Activated T-cell treated with anti-CD3 and anti-CD28 coated beads for 48 hours (primary cell): ENCODE measurements at places on chromosomes 7 and 10.

GRCh38 chr7:151057506-151057988 is at the start of gene CDK5:
CDK5 (minus strand) TSS chr7:151057897; CDS start chr7:151057848, 49 bp downstream.
- DNase-seq = no peak

GRCh38 chr7:137731436-137731835 is 115.3 kb downstream of the DGKI start:
- no peak for DNase-seq

- DNase-seq = no peak
Measured at GRCh38 chr10:112649006-112649821, 202.2 kb downstream of the VTI1A start.

GRCh38 chr7:108017776-108018151 is 14.8 kb upstream of the LAMB1 start:
- DNase-seq = no peak

DNA sequence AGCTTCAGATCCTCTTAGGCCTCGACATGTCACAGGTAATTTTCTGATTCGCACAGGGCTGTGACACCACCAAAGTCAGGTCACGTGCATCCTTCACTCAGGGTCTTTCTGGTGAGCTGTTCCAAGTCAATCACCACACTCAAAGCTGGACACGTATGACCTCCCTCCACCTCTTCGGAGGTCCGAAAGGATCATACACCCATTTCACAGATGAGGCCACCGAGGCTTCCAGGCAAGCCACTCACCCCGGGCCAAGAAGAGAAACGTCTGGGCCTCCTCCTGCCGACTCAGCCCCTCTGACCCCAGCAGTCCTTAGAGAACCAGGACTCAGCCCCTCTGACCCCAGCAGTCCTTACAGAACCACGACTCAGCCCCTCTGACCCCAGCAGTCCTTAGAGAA is 74.6 kb downstream of the FOXL3 start:
- no peak for DNase-seq

DNA sequence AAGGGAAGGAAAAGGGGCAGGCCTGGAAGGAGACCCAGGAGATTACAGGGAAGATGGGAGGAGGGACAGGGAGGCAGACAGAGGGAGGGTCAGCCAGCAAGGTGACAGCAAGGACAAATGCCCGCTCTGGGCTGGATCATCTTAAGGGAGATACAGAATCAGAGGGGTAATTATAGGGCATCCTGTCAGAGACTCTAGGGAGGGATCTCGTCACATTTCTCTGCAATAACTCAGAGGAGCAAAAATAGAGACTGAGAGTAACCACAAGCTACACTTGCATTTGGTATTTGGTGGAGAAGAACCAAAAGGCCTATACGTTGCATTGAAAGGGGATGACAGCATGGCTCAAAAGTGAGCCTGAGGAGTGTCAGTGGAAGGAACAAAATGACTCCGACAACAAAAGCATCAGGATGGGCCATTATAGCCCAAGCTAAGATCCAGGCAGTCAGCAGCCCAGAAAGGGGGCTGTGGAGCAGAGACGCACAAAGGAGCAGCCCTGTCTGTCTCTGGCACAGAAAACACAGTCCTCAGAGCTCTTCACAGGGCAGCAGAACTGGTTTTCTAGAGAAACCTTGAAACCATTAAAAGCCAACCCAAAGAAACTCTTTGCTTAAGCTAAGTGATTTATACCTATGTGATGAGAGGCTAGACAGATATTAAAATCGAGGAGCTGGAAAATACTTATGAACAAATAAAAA is 430.2 kb upstream of the VSTM2A start:
- DNase-seq = no peak

- DNase-seq = no peak
Measured at GRCh38 chr10:114957122-114957521, 19.1 kb downstream of the TRUB1 start.

DNA sequence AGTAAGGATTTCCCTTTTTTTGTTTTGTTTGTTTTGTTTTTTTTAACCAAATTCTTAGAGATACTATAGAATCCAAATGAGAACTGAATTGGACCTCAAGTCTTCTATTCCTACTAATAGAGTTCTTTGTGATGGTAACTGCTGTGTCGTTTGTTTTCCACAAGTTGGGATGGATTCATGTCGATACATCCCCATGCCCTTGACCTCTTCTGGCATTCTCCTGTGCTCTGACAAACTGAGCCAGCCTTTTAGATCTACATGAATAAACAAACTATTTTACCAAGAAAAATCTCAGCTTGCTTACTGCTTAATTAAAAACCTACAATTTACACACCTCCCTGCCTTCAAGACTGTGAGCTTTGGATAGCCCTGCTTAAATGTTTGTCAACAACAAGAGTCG is 3.9 kb downstream of the ZNF22 start:
- no peak for DNase-seq

- DNase-seq = no peak
Measured at GRCh38 chr10:132888898-132889490, 53.4 kb downstream of the CFAP46 start.

DNA sequence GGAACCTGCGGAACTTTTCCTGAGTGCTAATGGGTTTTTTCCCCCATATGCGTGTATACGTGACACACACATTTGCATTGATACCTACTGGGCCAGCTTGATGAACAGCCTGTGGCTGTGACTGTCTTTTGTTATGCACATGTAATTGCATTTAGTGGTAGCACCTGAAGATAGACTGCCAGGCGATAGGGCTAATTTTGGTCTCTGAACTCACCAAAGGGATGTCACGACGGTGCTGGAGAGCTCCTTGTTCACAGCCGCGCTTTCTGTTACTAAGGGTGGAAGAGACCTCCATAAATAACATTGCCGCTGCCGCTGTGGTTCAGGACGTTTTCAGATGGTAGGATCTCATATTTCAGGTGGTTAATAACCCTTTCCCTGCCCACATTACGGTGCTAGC is 133.2 kb downstream of the CAMK1D start:
- DNase-seq = no peak

GRCh38 chr10:70376436-70377378 is 5.7 kb downstream of the LRRC20 start:
- DNase-seq = no peak

DNA sequence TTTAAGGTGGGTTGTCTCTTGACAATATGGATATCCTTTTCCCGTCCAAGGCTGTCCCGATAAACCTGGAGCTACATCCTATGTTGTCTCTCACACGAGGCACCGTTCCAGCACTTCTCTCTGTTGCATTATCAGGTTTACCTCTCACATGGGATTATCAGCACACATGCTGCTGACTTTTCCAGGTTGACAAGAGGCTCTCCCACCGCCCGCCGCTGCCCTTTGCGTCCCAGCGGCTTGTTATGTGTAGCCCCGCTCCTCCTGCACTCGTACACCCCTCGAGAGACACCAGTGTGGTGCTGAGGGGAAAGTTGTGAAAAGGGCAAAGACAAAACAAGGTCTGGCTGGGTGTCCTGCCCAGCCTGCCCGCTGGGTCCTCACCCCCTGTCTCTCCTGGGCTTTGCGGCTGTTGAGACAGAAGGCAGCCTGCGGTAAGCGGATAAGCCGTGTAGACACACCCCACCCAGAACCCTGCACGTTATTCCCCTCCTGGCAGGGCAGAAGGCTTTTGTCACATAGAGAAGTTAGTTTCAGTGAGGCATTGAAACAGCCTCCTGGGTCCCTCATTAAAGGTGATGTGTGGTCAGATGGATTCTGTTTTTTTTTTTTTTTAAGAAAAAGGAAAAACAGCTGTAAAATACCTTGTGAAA is 38.7 kb downstream of the UBE3C start:
- no peak for DNase-seq

GRCh38 chr7:157016352-157017041 is 6.0 kb upstream of the MNX1 start:
- no peak for DNase-seq

DNA sequence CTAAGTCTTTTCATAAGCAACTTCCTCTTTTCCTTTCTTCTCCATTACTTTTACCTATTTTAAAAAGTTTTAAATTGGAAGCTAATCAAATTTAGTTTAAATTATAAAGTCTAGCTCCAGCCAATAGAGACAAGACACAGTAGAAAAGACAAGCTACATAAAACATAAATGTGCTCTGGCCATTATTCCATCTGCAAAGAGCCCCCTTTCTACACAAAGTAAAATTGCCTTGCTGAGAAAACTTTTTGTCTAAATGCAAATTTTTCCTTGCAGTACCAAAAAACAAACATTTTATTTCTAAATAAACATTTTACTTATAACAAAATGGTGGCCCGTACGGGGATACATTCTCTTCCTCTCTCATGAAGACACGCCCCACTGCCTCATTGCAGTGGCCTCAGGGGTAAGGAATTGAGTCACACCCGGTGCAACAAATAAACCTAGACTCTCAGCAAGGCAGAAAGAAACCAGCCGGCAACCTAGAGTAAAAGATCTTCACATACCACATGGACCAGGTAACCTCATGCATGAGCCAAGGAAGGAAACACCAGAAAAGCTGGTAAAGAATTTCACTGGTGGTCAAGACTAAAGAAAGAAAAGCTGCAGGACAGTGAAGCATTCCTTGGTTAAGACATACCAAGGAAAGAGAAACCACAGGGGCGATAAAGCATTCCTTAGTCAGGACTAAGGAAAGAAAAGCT is 71.6 kb upstream of the ZNF746 start:
- no peak for DNase-seq

DNA sequence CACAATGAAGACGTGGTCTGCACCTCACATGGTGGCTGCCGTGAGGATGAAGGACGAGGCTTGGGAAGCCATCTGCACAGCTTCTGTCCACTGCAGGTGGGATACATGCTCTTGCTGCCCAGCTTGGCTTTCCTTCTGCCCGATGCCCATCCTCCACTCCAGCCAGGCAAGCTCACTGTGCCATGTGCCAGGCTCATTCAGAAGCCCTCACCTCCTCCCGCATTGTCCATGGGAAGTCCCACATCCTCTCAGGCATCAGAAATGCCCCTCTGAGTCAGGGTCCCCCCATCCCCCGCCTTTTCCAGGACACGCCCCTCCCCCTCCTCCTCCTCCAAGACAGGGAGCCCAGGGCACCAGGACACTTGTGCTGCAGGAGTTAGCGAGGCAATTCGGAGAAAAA is 4.6 kb upstream of the NOM1 start:
- DNase-seq = no peak

DNA sequence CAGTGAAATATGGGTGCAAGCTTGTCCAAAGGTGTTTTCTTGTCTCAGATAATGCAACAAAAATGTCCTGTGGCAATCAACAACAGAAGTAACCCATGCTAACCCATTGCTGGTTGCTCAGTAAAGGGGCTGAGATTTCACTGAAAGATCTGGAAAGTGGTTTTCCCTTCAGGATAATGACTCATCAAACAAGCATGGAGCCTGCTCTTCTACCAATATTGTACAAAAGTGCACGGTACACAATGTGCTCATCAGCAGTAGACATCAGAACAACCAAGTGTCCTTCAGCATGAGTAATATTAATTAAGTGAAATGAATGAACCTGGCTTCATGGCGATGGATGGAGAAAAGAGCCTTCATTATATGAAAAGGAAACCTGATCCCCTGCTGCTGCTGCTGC is 287.1 kb upstream of the NEBL start:
- no peak for DNase-seq

- DNase-seq = no peak
Measured at GRCh38 chr7:158044482-158044823, 543.2 kb downstream of the PTPRN2 start.

GRCh38 chr10:114402871-114403540 is 1.3 kb downstream of the AFAP1L2 start:
- DNase-seq = no peak

- no peak for DNase-seq
Measured at GRCh38 chr7:154640266-154640865, 362.6 kb downstream of the PAXIP1 start.

- DNase-seq = no peak
Measured at GRCh38 chr7:52925332-52925731, 110.1 kb upstream of the POM121L12 start.

GRCh38 chr10:75008952-75009351 is 102.5 kb upstream of the SAMD8 start:
- DNase-seq = no peak

DNA sequence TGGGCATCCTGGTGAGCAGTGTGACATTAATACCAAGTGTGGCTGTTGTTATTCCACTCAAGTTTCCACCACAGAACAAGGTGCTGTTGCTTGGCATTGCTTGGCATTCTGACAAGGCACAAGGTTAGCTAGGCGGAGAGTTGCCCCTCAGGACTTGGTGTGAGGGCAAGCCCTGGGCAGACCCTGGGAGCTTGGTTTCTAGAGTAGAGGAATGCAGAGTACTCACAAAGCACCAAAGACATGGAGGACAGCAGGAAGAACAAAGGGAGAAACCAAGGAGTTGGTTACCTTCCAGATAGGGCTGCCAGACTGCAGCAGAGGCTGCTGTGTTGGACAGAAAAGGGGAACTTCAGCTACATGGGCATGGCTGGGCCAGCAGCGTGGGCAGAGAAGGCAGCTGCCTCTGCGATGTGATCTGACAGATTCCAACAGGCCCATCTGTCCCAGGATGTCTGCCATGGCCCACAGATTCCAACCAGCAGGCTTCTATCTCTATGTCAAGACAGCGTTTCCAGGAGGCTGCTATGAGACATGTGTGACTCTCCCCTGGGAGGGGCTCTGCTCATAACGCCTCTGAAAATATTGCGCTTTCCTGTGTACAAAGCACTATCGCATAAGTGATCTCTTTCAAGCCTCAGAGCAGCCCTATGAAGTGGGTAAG is 1.8 kb downstream of the GOLGA7B start:
- no peak for DNase-seq

- no peak for DNase-seq
Measured at GRCh38 chr7:17625043-17625442, 315.3 kb downstream of the SNX13 start.

DNA sequence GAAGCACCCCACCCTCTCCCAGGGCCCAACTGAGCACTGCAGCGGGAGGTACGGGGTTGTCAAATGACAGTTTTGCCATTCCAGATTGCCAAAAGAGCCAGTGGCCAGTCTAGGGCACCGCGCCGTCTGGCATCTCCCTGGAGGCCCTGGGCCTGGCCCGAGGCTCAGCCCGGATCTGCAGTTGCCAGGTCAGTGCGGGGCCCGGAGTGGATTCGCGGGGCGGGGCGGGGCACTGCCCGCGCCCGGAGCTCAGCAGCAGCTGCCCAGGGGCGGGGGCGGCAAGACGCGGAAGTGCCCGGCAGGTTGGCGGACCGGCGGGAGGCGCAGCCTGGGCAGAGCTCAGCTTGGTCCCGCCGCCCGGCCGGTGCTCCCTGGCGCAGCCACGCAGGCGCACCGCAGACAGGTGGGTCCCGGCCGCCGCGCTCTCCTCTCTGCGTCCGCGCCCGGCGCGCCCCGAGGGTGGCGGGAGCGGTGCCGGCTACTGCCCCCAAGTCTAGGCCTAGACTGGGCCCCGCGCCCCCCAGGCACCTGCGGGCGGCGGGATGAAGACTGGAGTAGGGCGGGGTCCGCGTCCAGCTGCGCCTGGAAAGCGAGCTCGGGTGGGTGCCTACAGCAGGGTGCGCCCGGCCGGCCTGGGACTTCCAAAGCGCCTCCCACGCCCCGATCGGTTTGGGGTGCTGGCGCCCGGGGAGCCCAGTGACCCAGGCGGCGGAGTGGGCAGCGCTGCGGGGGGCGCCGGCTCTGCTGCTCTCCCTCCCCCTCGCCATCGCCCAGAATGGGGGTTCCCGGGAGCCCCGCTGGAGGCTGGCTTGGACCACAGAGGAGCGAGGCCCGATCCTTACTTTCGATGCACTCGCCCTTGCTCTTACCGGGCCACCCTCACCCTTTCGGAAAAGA is at the start of gene IRF5:
Gene IRF5 (plus strand): TSS at position 281 of the 897 bp plus-strand sequence. CDS start 4,155 bp downstream, outside the sequence.
- no peak for DNase-seq
